OCI-M1 (cell line): ENCODE measurements at places on chromosomes 7 and 10.

DNA sequence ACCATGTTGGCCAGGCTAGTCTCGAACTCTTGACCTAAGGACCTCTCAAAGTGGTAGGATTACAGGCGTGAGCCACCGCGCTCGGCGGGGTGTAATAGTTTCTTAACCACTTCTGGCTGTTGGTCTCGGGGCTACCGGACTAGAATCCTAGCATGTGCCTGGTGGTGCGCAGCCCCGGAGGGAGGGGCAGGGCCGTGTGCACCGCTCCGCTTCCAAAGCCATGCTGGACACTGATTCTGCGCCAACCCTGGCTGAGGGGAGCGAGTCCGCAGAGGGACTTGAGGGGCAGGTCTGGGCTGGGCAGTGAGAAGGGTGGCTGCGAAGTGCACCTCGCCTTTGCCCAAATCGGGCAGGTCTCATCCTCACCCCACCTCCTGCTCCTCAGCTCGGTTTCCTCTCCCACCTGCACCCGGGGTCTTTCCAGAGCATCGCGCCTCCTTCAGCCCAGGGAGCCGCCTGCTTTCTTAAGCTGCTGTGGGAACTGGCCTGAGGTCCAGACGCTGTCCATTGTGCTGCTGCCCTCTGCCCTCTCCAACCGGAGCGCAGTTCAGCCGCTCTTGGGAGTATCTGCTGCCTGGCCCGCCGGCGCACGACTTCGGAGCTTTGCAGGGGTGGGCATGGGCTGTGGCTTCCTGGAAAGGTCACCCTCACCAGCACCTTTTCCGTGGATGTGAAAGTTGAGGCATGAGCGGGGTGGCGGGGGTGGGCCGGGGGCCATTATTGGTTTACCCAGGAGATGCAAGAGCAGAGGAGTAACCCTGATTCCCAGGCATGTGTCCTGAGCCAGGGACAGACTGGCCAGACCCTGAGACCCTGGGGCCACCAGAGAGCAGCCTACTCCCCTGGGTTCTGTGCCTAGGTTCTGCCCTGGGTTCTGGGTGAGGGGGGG, 422.6 kb upstream of the NUPR2 start:
- no peak for DNase-seq

GRCh38 chr7:41148521-41148951, 554.4 kb downstream of the INHBA start:
- DNase-seq = no peak

- DNase-seq = no peak
These were observed 26.7 kb downstream of the CCSER2 start for GRCh38 chr10:84355106-84355505.

DNA sequence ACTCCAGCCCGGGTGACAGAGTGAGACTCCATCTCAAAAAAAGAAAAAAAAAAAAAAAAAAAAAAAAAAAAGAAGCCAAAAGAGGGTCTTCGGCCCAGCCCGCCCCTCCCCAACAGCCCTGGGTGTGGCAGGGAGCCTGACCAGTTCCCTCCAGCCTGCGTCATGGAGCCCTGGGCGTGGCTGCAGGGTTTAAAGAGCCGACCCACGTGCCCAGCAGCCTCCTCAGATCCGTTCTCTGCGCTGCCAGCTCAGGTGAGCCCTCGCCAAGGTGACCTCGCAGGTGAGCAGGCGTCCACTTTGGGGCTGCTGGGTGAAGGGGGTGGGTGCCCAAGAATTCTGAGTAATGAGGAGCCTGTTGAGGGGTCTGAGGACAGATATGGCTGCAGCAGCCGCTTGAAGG, at the start of gene FXYD4:
FXYD4 (plus strand) TSS at position 219 of the 400 bp plus-strand sequence. CDS start 2,111 bp downstream, outside the sequence.
- no peak for DNase-seq

GRCh38 chr10:42868530-42868929, 85.9 kb downstream of the BMS1 start:
- no peak for DNase-seq

GRCh38 chr7:47358944-47359588, 222.8 kb downstream of the TNS3 start:
- DNase-seq = no peak

- DNase-seq = peak; percentile 67
These were observed 133.4 kb upstream of the CSTF2T start for GRCh38 chr10:51832652-51833383.

DNA sequence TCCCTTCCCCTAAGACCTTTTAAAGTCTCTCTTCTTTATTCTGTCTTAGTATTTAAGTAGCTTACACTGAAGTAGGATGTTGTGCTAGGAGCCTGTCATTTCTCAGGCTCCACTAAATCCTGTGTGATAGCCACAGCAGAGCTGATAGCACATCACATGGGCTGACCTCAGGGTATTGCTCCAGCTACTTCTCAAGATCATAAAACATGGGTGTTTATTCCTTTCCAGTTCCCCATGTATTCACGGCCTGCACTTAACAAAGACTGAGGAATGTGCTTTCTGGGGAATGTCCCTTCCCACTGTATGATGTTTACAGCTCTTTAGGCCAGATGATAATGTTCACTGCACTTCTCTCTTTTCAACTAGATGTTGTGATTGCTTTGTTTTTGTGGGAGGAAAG, 1086.8 kb downstream of the KCNMA1 start:
- DNase-seq = no peak

DNA sequence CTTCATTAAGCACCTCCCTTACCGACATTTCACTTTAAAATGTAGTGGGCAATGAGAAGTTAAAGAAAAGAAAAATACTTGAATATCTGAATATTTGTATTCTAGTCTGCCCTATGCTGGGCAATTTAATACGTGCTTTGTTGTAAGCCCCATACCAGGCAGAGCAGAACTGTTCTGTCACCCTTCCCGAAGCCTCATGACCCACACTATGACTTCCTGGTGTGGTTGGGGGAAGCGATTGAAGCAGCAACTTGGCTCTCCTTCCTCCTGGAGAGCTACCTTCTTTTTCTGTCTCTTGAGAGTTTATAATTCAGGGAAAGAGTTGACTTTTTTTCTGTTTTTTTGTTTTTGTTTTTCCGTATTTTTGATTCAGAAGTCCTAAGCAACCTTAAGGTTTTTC, 243.7 kb downstream of the INHBA start:
- no peak for DNase-seq

- peak; percentile 82 for DNase-seq
These were observed 10.5 kb upstream of the CRPPA start for GRCh38 chr7:16431646-16432424.

GRCh38 chr7:17093461-17093860, 205.0 kb upstream of the AHR start:
- no peak for DNase-seq

- peak; percentile 20 for DNase-seq
These were observed 374.8 kb upstream of the AKR1E2 start for GRCh38 chr10:4450981-4451908.

GRCh38 chr7:135320268-135320667, 86.6 kb downstream of the STRA8 start:
- DNase-seq = no peak

- no peak for DNase-seq
These were observed 28.0 kb downstream of the IPMK start for GRCh38 chr10:58239561-58240169.

DNA sequence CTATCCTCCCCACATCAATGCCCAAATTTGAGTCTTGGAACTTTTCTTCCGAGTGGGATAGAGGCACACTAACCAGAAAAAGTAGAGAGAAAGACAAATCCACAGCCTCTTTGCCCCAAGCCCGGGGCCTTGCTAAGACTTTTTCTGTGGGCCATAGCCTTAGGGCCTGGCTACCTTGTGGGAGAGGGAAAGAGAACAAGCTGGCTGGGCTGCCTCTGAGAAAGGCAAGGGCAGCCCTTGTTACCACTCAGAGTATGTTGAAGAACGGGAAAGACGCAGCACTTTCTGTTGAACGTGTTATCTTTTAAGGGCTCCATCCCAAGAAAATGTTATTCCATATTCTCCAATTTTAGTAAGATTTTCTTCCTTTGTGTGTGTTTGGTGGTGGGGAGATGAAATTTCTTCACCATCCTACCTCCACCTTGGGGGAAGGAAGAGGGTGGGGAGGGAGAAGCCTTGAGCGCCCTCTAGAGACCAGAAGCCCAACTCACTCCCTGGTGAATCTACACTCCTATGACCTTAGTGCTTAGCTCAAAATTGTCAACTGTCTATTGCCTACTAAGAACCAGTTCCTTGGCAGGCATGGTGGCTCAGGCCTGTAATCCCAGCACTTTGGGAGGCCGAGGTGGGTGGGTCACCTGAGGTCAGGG, 3.9 kb upstream of the NRF1 start:
- peak; percentile 60 for DNase-seq

DNA sequence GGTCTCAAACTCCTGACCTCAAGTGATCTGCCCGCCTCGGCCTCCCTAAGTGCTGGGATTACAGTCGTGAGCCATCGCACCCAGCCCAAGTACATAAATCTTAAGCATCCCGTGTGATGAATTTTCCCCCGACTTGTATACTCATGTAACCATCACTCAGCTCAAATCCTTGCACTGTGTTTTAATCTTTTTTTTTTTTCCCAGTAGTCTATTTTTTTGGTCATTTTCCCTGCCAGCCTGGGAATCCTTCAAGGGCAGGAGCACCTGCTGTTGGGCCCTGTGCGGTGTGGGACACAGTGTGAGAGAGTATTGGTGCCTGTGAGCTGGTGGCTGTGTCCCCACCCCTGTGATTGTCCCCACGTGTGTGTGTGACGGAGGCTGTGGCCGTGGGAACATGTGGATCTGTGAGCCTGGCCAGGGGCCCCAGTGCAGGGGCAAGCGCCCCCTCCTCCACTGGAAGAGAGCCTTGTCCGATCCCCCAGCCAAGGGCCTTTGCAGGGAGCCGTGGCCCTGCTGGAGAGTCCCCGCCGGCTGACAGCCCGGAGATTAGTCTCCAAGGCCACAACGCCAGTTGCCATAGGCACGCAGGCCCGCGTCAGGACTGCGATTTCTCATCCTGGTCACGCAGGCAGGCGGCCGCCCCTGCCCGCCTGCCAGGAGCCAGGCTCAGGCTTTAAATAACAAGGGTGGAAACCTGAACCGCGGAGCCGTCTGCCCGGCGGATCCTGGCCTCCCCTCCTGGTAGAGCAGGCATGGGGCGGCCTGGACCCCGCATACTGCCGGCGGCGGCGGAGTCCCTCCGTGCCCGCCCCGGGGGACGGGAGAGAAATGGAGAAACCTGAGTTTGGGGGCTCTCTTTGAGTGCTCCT, 26.5 kb downstream of the GTF2IRD1 start:
- no peak for DNase-seq

DNA sequence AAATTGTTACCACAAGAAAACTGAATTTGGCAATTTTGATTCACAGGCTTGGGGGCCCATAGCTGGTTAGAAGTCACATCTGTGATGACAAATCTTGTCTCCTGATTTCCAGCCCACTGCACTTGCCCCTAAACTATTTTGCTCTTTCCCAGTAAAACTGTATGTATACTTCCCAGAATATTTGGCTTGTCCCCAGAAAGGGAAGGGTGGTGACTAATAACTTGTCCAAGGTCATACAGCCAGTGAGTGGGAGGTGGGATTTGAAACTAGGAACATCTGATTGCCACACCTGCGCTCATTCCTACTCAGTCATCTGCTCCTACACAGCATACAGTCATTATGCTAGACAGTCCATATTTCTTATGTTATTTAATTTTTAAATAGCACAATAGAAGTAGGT, 304.5 kb downstream of the SDHAF3 start:
- no peak for DNase-seq

GRCh38 chr10:130656187-130656575, 520.0 kb downstream of the GLRX3 start:
- DNase-seq = no peak

GRCh38 chr7:152989889-152990380, 230.4 kb downstream of the ACTR3B start:
- DNase-seq = peak; percentile 76

- no peak for DNase-seq
These were observed 37.5 kb downstream of the SMURF1 start for GRCh38 chr7:99106411-99106810.

- peak; percentile 63 for DNase-seq
These were observed 26.4 kb downstream of the PARP12 start for GRCh38 chr7:140036224-140036962.

DNA sequence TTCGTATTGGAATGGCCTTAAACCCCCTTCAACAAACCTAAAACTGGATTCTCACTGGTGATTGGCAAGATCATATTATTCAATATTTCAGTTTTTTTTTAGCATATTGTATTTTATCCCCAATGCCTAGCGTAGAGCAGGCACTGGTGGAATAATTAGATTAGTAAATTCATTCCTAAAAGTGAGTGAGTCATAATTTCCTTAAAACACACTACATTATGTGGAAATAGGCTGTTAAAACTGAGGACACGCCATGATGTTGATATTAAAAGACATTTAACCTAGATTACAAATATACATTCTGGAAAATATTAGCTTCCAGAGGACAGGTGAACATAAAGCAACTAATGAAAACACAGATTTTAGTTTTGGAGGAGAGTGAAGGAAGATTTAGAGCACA, 463.9 kb downstream of the PARD3 start:
- DNase-seq = no peak

GRCh38 chr7:14504134-14504533, 398.4 kb downstream of the DGKB start:
- no peak for DNase-seq

DNA sequence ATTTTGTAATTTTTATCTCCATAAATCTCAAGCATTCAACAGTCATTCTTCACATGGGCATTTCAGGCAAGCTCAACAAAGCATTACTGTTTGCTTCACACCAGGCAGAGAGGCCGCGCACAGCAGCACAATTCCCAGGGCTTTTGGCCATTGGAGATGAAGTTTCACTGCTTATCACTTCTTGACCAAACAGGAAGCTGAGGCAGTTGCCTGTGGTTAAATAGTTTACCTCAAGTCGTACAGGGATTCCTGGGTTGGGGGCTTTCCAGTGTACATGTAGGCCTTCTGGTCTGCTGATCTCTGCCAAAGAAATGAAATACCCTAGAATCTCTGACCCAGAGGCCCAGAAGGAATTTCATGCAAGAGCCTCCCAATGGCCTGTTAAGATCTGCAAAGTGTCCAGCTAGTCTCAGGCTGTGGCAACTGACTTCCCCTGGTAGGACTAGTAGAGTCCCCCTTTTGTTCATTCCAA, 11.2 kb upstream of the PRDX3 start:
- peak; percentile 81 for DNase-seq

GRCh38 chr7:136925556-136925955, 57.1 kb downstream of the CHRM2 start:
- DNase-seq = no peak

DNA sequence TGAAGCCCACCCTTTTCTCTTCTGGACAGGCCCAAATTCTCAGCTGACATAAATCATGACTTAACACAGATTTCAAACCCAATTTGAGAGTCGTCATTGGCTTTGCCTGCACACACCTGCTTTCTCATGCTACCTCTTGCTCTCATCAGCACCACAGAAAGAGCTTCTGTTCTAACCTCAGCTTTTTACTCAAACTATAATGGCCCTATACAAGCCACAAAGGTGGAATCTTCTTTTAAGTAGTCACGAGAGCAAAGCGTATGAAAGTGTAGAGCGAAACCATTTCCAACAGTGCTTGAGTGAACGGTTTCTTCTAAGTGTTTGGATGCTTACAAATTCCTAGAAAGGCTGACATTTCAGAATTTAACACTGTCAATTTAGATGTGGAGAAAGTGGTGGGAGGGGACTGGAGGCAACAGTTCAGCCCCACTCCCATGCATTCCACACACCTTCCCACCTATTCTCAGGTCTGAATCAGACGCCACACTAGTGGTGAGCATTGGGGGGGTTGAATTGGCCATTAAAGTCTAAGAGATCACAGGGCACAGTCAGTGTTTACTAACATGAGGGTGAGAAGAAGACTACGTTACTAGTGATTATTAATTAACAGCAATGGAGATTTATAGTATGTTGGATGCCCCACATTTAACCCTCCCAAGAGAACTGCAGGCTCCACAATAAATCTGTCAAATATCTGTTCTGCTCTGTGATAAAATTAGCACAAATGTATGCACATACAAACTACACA, 114.0 kb downstream of the PRKCQ start:
- DNase-seq = no peak
